ENCODE measurements at places on chromosomes 2 and 18.

GRCh38 chr2:70192516-70192915, 1.7 kb upstream of the C2orf42 start:
- DNase-seq = no peak

DNA sequence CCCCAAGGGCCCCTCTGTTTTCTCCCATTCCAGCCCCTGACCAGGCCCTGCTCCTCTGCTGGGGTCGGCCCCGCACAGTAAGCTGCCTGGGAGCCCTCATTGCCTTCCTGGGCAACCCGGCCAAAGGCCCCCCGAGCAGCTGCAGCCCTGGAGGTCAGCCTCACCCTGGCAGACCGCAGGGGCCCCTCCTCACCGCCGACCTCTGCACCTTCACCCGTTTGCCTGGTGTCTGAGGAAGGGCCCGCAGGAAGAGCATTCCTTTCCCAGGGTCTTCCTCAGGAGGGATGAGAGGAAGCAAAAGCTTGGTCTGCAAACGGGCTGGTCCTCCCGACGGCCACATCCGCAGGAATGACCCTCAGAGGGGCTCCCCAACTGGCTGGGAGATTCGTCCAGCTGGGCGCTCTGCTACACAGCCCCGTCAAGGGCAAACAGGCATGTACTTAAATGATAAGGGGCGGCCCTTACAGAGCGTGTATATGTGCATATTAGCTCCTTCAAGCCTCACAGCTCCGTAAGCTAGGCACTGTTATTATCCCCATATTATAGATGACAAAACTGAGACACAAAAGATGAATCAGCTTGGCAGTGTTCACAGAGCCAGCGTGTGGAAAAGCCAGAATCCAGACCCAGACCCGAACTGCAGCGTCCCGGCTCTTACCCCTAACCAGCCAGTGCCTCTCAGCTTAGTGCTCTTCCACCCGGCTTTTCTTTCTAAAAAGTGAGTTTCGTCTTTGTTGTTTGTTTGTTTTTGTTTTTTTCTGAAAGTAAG, 52.8 kb downstream of the SLC4A1AP start:
- DNase-seq = no peak

DNA sequence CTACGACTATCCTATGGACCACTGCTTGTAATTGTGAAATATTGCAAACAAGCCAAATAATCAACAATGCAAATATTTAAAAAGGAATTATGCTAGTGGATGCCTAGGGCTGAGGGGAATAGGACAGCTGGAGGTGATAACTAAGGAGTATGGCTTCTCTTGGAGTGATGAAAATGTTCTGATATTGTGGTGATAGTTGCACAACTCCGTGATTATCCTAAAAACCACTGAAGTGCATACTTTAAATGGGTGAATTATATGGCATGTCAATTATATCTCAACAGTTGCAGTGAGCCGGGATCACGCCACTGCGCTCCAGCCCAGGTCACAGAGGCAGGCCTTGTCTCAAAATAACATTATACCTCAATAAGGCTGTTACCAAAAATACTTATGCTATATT, 125.1 kb upstream of the SH3BP4 start:
- no peak for DNase-seq

DNA sequence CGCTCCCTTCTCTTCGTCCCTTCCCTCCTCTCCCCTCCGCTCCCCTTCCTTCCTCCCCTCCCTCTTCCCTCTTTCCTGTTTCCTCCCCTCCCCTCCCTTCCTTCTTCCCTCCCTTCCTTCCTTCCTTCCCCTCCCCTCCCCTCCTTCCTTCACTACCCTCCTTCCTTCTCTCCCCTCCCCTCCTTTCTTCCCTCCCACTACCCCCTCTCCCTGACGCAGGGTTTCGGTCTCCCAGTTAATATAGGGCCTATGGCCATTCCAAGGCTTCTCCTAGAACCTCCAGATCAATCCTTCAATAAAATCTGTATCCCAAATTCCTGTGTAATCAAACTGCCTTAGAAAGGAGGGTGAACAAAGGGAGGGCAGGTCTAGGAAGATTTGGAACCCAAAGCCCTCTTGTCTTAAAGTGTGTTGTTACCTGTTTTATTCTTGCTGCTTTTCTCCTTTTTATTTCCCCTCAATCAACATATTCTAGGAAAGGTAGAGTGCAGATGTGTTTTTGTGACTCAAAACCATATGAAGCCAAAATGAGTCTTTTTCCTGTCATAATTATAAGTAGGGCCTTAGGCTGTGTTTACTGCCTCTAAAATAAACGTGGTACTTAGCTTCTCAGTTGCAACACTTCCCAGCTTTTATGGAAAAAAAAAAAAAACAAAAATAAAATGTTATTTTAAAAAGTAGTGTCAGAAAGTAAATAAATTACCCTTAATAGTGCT, 53.7 kb downstream of the GPD2 start:
- DNase-seq = no peak

DNA sequence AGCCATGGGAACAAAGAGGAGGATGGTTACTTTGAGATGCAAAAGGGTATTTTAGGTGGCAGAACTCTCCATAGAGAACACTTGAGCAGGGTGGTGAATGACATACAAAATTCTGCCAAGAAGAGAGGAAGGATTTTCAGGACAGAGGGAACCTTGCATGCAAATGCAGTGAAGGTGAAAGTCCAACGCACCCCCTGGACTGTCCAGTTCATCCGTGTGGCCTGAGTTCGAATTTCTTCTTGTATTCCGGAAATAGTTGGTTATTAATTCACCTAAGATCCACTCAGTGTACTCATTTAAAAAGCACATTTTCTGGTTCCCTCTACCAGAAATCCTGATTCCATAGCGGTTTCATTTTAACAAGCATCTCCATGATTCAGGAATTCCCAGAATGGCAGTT, 5.5 kb downstream of the AOX1 start:
- no peak for DNase-seq

DNA sequence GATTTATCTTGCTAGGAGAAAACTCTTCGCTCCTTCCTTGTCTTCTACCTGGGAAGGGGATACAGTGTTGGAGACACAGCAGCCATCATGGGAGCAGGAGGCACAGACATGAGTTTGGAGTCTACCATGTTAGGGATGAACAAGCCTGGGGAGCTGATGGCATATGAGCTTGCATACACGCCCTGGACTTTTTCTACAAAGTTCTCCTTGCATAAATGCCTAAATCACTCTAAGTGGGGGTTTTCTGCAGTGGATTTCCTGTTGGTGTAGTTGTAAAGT, 3.6 kb upstream of the HS1BP3 start:
- no peak for DNase-seq

DNA sequence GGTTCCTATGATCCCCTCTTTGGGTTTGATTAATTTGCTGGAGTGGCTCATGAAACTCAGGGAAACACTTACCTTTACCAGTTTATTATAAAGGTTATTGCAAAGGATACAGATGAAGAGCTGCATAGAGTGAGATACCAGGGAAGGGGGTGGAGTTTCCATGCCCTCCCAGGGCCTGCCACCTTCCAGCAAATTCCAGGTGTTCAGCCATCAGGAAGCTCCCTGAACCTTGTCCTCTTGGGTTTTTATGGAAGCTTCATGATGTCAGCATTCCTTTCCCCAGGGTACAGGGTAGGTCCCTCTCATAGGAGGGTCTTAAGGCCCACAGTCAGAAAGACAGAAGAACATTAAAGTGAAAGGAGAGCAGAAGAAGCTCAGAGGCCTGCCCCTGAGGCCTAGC, 123.9 kb upstream of the DCC start:
- no peak for DNase-seq

GRCh38 chr2:128501006-128501690, 182.5 kb upstream of the HS6ST1 start:
- no peak for DNase-seq

DNA sequence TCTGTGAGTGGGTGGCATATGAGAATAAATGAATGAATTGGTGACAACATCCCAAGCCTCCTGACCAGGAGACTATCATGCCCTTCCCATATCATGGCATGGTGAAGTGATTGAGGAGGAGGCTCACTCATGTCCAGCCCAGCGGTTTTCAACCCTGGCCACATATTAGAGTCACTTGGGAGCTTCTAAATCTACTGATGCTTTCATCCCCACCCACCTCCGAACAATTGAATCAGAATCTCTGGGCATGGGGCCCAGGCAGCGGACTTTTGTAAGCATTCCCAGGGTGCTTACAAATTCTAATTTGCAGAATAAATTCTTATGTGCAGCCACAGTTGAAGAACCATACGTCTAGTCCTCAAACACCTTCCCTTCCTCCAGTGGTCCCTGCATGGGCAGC, 81.7 kb upstream of the SEC11C start:
- DNase-seq = no peak

GRCh38 chr2:60583604-60584003, 30.1 kb upstream of the BCL11A start:
- no peak for DNase-seq

DNA sequence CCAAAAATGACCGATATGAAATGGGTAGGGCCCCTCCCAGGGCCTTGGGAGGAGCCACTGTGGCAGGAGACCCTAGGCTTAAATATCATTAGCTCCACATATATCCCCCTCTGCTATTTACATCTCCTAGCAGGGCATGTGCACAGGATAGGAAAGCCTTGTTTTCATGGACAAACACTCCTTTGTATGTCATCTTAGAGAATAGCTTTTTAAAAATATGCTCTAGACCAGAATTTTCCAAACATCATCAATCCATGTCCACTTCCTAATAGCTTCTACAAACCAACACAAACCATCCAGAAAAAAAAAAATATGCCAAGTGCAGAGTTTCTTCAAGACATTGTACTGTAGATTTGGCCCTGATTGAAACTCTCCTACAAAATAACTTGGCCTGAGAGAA, 10.8 kb downstream of the DAPL1 start:
- DNase-seq = no peak

- no peak for DNase-seq
Observed at GRCh38 chr2:37795938-37796337, 124.5 kb upstream of the CDC42EP3 start.

DNA sequence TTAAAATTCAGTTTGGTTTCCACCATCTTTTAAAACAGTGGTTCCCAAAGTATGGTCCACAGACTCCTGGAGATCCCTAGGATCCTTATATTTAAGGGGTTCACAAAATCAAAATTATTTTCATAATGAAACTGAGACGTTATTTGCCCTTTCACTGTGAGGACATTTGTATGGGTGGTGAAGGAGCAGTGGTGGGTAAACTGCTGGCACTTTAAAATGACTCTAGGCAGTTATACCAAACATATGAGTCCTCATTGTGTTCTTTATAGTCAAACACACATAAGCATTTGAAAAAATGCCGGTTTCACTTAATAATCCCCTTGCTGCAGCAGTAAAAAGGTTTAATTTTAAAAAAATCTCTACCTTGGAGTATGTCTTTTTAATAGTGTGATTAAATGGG, 7.2 kb downstream of the SMAD4 start:
- no peak for DNase-seq

- no peak for DNase-seq
Observed at GRCh38 chr2:235141411-235142128, 189.8 kb downstream of the SH3BP4 start.

- DNase-seq = no peak
Observed at GRCh38 chr2:53867773-53868172, 8.0 kb upstream of the GPR75 start.

DNA sequence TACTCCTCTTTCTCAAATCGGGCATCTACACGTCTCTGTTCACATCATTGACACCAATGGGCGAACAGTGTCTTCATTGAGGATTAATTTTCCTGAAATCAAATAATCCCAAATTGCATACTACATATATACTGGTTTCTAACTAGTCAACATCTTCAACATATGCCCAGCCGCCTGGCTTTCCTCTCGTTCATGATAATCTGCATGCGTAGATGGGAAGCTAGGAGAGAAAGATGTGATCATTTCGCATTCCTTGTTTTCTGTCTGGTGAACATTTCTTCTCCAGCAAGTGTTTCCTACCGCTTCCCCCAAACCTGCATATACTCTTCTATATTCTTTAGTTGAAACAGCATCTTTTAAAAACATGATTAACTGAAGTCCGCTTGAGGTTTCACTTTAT, 7.4 kb downstream of the TWIST2 start:
- DNase-seq = no peak

DNA sequence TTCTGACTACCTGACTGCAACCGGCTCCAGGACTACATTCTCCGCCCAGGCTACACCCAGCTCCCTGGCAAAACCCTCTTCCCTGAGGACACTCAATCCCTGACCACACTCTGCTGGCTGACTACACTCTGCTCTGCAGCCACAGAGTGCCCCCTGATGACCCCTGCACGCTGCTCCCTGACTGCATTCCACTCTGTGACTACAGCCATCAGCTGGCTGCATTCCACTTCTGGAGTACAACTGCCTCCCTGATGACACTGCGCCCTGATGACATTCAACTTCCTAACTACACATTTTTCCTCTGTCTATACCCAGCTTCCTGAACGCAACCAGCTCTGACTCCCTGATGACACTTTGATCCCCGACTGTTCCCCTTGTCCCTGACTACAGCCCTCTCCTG, 71.3 kb upstream of the NRXN1 start:
- DNase-seq = no peak

- DNase-seq = no peak
Observed at GRCh38 chr2:120590841-120591240, 144.8 kb upstream of the GLI2 start.

DNA sequence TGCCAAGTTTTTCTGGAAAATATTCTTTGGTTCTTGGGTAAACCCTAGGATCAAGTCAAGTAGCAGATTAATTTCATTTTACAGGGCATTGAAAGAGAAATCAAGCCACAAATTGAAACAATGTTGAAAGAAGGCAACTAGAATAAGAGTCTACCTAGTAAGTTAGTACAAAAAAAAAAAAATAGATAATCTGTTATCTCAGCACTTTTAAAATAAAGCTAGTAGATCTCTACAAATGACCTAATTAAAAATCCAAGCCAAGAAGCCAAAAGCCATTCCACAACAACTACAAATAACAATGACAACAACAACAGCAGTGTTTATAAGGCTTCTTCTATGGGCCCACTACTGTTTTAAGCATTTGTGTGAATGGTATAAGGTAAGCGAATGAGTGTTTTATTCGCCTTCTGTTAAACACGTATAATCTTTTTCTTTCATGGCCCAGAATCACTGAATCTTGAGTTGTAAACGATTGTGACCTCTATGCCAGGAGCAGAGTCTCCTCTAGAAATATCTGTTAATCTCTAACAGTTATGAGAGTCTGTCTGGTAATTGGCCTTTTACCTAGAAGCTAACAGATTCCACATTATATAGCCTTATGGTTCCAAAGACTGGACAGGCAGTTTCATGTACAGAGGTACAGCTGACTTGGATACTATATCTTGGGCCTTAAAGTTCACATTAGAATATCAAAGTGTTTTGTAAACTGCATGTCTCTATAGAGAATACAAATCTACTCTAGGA, 28.6 kb upstream of the CUL3 start:
- DNase-seq = no peak

- no peak for DNase-seq
Observed at GRCh38 chr2:200095436-200095835, 140.1 kb downstream of the MAIP1 start.

DNA sequence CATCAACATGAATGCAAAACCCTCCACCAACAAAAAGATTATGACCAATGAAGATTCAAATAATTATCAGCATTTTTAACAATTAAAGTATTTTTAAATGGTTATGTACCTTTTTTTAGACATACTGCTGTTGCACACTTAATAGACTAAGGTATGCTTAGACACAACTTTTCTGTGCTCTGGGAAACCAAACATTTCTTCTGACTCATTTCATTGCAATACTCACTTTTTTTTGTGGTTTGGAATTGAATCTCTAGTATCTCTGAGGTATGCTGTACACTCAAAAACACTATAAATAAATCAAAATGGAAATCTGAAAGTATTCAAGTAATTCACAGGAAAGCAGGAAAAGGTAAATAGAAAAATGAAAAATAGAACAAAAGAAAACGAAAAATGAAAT, 247.9 kb upstream of the POU3F3 start:
- no peak for DNase-seq

Measured in activated CD4-positive, alpha-beta T cell treated with anti-CD3 and anti-CD28 coated beads for 1 hour (primary cell).